ENCODE measurements at places on chromosomes 13 and 19. TPM values are rescaled to one million over a fixed set of nuclear protein-coding genes. Genes with fewer than 3 reads are reported as not detected.

GRCh38 chr13:36366031-36366430, 19.8 kb upstream of the SPART start:
- H3K4me1 ChIP-seq = no peaks in the 10 kb centered on the region
- DNase-seq = no peak
- H3K27ac ChIP-seq = no peak overlapping the region
- H3K36me3 ChIP-seq = no peaks in the 10 kb centered on the region
- H3K27me3 ChIP-seq = no peaks in the 10 kb centered on the region
- H3K4me3 ChIP-seq = no peak overlapping the region

Gene CDX2
- total RNA-seq = 0.04 TPM

Gene CNN1
- total RNA-seq = 1.1 TPM

GRCh38 chr13:29791997-29792780, 58.2 kb downstream of the UBL3 start:
- no peaks in the 10 kb centered on the region for H3K36me3 ChIP-seq
- H3K27ac ChIP-seq = no peak overlapping the region
- no peaks in the 10 kb centered on the region for H3K27me3 ChIP-seq
- no peak for DNase-seq

Gene ERF
- 67.1 TPM for total RNA-seq
